ENCODE measurements at places on chromosomes 6 and 20.

GRCh38 chr6:89695667-89696066 lies 57.1 kb upstream of the LYRM2 start:
- no peak for DNase-seq

- DNase-seq = no peak
Observed at GRCh38 chr6:145819994-145820393, 5.4 kb upstream of the FBXO30 start.

DNA sequence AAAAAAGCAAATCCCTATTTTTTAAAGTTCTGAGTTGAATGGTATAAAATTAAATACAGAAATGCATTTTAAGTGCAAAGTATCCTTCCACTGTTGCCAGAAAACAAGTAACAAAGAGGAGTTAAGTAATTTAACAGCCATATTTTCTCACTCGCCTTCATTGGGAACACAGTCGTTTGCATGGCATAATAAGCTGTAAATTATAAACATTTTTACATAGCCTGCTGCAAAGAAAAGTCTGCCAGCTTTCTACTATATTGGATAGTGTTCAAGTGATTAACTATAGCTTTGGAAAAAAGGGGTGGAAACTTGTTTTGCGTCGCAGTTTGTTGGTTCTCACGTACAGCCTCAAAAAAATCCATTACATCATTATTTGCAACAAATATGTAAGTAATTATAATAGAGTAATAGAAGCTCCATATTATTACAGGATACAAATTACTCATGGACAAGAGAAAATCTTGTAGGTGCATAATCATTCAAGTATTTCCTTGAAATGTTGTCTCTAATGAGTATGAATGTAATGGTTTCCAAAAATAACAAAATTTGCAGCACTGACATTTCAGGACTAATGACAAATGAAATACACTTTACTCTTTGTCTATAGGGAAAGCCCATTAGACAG lies 139.3 kb downstream of the PDSS2 start:
- no peak for DNase-seq

DNA sequence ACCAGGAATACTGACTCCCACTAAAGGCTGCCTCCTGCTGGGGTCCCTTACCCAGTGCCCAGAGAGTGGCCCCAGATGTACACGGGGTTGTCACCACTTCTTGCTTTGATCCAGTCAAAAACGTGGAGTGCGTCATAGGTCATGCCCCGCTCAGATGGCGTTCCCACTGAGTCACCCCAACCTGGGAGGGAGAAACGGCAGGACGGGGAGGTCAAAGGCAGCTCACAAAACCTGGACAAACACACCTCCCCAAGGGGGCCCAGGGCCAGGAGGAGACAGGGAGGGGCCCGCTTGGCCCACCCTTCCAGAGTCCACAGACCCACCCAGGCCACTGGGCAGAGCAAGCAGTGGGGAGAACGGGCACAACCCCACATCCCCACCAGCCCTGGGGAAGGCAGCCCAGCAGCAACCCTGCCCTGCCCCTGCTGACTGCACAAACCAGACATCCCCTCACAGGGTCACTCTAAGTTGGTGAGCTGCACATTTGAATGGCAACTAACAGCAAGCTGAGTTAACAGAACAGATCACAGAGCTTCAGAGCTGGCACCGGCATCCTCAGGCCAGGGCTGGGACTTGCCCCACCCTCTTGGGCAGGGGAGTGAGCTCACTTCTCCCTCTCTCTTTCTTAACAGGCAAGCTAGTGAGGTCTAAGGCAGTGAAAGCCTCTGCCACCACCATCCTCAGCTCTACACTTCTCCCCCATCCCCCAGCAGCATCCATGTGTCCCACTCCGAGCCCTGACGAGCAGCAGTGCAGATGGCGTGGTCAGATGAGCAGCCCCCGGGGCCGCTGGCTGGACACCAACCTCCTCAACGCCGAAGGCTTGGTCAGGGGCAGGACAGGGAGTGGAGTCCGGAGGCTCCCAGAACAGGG lies 61.7 kb downstream of the PYGB start:
- peak; percentile 68 for DNase-seq

GRCh38 chr6:28597924-28598722 lies 72.4 kb downstream of the GPX5 start:
- no peak for DNase-seq

- DNase-seq = no peak
Observed at GRCh38 chr6:137692806-137693205, 174.3 kb upstream of the TNFAIP3 start.

GRCh38 chr6:148370176-148370575 lies 27.5 kb downstream of the SASH1 start:
- DNase-seq = no peak

GRCh38 chr20:39961637-39962244 lies 727.3 kb downstream of the MAFB start:
- no peak for DNase-seq

DNA sequence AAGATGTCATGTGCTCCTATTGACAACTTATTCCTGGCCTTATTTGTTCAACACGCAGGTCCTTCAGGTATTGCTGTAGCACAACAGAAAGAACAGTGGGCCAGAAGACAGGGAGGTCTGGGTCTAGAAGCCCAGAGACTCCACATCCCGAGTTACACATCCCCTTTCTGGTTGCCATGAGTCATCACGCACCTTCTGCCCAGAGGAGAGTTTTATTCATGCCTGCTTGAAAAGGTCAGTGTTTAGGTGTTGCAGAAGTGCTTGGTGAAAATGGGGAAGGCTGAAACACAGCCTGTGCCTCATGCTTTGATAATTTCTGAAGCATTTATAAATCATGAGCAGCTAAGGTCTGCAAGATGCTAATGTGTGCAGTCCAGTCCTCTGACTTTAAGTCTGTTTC lies 256.4 kb downstream of the GMPR start:
- no peak for DNase-seq

DNA sequence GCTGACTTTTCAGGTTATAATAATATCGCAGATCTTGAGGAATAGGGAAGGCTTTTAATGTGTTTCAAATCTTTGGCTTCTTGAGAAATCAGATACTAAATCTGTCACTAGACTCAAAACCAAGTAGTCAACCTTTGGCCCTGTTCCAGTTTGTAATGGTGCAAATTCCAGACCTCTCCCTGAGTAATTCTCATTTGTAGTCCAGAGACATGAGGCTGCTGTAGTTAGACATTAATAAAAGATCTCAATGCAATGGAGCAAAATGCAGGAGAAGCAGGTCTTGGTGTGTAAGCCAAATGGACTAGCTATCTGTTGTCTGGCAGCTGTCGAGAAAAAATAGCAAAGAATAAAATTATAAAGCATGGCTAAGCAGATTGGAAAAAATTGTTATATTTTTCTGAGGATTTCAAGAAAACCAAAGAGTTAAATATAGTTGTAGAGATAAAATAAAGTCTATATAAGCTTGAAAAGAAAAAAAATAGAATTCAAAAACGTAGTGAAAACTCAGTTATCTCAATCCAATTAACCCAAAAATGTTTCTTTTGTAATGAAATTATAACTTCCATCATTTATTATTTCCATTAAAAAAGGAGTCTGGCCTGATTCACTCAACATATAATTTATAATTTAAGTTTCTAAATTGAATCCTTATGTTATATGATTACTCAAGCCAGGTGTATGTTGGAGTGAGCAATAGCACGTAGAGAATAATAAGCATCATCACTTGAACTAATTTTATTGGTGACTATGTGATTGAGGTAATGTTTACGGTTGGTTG lies 161.5 kb upstream of the ADGRB3 start:
- no peak for DNase-seq

DNA sequence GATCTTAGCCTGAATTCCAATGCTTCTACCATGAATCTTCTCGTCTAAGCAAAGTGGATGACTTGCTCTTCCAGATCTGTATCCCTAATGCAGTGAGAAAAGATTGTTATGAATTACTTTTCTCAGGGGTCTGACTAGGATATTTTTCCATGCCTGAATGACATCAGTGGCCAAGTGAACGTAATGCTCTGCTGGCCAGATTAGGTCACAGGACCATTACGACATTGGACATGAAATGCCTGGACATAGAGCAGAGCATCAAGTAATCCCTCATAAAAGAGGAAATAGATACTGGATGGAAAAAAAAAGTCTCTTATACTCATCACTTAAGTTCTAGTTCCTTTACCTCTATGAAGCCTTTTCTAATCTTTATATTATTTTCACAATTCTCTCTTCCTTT lies 12.1 kb upstream of the THEMIS start:
- no peak for DNase-seq

- DNase-seq = no peak
Observed at GRCh38 chr6:14333556-14334305, 216.2 kb downstream of the CD83 start.

DNA sequence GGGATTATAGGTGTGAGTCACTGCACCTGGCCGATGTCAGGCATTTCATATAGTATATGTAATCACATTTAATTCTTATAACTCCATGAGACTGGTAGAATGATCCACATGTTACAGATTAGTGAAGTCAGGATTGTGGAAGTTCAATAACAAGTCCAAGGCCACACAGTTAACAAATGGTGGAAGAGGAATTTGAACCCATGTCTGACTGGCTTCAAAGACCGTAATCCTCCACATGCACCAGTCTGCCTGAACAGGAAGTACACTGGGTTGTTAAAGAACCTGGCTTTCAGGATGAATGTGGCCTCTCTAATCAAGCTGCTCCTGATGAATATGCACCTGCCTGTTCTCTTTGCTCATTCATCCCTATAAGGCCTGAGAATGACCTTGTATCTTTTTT lies 122.0 kb upstream of the HDAC2 start:
- no peak for DNase-seq

DNA sequence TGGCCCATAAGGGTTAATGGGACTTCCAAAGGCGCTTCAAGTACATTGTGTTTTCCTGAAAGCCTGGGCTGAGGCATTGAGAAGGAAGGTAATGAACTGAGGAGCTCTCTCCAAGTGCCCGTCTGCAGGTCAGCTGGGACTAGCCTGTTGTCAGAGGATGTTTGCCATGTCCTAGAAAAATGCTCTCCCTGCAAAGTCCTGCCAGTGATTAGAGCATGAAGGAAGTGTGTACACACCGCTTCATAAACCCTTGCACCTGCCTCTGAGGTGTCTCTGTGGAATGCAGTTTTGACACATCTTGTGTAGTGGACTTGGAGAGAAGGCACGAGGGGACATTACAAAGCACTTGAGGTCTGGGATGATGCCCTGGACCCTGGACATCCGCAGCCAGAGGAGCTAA lies 506.7 kb downstream of the KIF16B start:
- DNase-seq = no peak

DNA sequence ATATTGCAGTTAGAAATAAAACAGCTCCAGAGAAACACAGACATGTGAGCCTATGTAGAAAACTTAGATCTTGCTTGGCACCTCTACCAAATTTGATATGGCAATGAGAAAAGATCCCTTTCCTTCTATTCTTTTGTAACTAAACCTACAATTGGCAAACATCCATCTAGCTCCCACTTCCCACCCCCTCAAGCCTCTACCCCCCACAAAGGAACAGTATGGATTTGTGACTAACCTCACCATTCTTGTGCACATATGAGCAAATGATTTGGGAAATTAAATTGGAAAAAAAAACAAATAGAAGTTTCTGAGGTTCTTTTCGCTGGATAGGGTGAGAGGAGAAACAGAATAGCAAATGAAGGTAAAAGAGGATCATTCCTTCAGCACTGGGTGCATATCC lies 85.8 kb upstream of the TIAM2 start:
- DNase-seq = no peak

DNA sequence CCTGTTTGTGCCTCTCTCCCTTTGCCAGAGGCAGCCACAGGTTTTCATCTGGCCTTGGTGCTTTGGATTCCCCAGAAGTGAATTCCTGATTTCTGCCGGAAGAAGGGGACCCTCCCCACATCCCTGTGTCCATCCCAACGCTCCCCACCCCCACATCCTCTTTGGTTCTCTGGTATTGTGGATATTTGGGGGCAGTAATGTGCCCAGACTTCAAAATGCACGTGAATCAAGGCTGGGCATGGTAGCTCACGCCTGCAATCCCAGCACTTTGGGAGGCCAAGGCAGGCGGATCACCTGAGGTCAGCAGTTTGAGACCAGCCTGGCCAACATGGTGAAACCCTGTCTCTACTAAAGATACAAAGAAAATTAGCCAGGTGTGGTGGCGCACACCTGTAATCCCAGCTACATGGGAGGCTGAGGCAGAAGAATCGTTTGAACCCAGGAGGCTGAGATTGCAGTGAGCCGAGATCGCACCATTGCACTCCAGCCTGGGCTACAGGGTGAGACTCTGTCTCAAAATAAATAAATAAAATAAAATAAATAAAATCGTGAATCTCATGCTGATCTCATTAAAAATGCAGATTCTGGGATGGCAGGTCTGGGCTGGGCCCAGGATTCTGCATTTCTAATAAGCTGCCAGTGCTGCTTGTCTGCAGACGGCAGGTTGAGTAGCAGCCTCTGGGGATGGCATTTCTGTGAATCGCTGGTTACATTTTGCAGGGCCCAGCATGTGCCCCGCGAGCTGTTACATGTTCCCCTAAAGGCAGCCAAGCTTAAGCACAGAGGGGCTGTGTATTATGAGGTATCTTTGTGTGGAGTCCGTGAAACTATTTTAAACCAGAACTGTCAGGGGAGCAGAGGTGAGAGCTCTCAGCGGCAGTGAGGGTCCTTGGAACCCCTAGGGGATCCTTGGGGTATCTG lies 49.0 kb downstream of the SYNJ2 start:
- DNase-seq = no peak

GRCh38 chr6:142940487-142940886 lies 4.5 kb downstream of the HIVEP2 start:
- no peak for DNase-seq

GRCh38 chr6:22362361-22362760 lies 65.5 kb upstream of the PRL start:
- no peak for DNase-seq

Measured in posterior cingulate gyrus (tissue), 11 donors.